ENCODE measurements at places on chromosomes 11 and 22.

GRCh38 chr11:74097686-74098237 is 73.0 kb downstream of the C2CD3 start:
- no peak for DNase-seq

DNA sequence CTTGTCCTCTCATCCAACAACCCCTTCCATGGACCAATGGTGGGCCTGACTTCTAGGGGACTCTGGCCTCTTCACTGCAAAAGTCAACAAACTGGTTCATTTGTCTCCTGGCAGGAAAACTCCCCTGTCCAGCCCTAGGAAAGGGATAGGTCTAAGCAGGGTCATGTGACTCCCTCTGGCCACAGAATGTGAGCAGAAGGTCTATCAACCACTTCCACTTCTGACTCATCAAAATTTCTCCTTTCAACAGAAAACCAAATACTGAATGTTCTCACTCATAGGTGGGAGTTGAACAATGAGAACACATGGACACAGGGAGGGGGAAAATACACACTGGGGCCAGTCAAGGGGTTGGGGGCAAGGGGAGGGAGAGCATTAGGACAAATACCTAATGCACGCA is 1.3 kb upstream of the ISX start:
- no peak for DNase-seq

- DNase-seq: no peak
Observed at GRCh38 chr22:23495614-23496444, 84.3 kb downstream of the IGLL1 start.

DNA sequence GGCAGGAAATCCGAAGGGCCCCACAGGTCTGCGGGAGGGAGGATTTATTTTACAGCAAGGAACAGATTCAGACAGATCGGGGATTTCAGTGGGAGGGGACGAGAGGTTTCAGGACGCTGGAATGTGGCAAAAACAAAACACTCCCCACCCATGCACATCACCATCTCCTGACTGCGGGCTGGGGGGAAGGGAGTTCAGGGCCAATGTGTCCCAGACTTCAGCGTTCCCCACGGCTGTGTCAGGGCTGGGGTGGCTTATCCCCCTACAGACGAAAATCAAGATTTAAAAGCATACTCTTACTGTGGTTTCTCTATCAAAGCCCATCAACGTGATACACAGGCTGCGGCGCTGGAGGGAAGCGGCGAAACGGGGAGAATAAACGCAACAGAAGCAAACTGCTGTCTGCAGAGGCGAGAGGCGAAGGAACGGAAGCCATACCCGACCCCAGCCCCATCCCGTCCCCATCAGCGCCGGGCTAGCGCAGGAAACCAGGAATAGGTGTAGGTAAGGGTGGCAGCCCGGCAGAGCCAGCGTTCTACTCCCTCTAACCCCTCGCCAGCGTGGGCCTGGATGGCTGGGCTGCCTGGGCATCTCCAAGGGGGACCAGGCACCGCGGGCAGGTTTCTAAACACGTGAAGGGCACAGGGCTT is 2.7 kb downstream of the TENM4 start:
- DNase-seq: peak; percentile 24

DNA sequence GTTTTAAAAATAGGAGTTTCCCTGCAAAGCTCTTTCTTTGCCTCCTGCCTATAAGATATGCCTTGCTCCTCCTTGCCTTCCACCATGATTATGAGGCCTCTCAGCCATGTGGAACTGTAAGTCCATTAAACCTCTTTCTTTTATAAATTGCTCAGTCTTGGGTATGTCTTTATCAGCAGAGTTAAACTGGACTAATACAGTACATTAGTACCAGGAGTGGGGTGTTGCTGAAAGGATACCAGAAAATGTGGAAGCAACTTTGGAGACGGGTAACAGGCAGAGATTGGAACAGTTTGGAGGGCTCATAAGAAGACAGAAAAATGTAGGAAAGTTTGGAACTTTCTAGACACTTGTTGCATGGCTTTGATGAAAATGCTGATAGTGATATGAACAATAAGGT is 709.9 kb downstream of the LUZP2 start:
- DNase-seq: no peak

DNA sequence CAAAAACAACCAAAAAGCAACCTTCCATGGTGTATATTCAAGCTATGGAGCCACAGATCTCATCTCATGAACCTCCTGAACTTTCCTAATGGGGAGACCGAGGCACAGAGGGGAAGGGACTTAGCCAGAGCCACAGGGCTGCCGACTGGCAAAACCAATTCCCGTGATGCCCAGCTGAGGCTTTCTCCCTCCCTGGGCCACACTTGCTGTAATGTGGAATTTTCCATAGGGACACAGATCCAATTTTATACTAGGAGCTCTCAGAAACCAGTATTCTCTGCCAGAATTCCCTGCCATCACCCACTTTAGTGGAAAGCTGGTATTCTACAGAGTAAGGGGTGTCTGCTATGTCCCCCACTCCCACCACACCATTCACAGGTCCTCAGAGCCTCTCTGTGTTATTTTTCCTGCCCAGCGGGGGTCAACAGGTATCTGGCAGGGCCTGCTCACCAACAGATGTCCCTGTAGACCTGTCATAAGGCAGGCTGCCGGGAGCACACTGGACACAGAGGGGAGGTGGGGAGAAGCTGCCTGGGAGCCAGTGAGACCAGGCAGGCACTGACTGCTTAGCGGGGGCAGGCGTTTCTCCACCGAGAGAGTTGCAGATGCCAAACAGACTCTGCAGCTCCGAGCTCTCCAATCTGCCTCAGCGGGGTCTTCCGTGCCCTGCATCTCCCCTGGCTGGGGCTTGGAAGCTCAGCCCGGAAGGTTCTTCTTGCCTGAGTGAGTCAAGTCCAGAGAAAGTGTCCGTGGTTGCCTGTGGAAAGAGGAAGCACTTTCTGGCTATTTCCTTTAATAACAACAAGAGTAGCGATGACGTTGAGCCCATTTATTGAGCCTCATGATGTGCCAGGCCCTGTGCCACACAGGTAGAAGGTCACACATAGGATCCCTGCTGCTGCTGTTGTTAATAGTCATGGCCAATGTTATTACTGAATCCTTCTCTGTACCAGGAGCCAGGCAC is 26.3 kb downstream of the RPS6KA4 start:
- no peak for DNase-seq

- DNase-seq: no peak
Observed at GRCh38 chr11:8932564-8933180, at the start of gene C11orf16. C11orf16 (minus strand) TSS chr11:8932947; CDS start chr11:8932308, 639 bp downstream.

Data from endothelial cell (in vitro differentiated cells).